T-helper 2 cell treated with Interferon-gamma antibody and Interleukin-4, amounts not matched to agents 5 μg/mL and 100 μg/mL, for 36 hours (primary cell): ENCODE measurements at places on chromosomes 1 and 21.

DNA sequence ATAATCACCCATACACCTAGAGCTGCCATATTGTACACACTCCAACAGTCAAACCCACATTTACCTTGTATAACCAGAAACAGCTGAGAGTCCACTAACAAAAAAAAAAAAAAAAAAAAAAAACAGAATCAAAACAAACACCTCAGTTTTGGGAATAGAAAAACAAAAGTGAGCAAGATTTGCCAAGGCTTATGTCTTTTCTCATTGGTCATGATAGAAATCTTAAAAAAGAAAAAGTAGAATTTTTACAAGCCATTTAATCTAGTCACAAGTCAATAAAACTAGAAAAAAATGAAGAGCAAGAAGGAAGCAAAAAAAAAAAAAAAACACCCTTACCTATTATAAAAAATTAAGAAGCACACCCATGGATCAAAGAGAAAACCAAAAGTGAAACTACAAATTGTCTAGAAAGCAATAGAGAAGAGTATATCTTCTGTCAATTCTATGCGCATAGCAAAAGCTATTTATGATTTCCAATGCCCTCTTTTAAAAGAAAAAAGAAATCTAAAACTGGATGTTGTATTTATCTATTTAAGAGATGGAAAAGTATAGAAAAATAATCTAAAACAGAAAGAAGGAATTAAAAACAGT lies 113.2 kb upstream of the GALNT2 start:
- DNase-seq = no peak

DNA sequence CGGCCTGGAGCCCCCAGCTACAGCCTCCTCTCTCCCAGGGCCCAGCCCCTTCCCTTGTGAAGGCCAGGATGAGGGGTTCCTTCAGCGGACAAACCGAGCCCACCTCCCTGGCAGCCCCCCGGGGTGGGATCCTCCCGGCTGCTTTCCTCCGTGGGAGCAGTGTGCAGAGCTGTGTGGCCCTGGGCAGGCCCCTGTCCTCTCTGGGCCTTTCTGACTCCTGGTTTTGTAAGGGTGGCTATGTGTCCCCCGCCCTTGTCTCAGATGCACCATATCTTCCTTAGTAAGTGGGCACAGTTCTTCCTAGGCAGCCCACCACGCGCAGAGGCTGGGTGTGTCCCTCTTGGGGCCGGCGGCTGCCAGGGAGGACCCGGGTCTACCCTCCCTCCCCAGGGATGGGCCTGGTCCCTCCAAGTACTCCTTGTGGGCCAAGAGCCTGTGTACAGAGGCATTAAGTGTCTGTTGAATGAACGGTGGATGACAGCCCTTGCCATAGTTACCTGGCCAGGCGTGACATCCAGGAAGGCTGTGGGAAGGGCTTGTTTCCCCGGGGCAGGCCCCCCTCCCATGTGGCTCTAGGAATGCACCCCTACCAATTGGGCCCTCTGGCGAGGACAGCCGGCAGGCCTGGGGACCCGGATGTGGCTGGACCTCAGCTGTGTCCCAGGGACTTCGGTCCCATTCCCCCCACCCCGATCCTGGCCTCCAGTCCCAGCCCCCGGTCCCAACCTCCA lies 3.8 kb downstream of the SMIM1 start:
- no peak for DNase-seq

DNA sequence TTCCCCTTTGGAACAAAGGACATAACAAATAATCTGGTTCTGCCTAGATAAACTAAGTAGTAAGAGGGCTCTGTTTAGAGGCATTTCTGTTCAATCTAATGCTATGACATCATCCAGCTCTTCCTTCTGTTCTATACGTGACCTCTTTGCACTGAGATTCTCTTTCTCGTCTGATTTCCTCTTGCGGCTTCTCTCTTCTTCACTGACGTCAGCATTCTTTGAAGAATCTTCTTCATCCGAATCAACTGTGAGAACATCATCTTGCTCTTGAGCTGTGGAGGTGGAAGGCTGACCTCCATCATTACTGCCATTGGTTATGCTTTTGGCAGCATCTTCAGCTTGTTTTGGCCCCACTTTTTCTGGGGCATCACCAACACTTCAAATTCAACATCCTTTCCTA lies 130.4 kb downstream of the HS2ST1 start:
- peak; percentile 41 for DNase-seq

DNA sequence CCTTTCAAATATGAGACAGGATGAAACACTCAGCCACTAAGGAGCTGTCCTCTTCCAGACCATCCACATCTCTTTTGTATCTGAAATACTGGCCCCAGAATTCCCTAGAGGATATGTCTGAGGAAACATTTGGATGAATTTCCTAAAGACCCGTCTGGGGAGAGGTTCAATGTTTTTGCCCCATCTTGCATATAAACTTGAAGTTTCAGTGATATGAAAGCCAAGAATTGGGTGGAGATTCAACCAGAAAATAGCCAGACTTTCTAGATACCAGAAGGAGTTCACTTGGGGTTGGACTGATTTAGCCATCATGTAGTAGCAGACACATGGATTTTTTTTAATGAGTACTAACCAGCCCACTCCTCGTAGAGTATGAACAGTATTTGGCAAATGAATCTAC lies 182.0 kb downstream of the PLPP3 start:
- DNase-seq = no peak

DNA sequence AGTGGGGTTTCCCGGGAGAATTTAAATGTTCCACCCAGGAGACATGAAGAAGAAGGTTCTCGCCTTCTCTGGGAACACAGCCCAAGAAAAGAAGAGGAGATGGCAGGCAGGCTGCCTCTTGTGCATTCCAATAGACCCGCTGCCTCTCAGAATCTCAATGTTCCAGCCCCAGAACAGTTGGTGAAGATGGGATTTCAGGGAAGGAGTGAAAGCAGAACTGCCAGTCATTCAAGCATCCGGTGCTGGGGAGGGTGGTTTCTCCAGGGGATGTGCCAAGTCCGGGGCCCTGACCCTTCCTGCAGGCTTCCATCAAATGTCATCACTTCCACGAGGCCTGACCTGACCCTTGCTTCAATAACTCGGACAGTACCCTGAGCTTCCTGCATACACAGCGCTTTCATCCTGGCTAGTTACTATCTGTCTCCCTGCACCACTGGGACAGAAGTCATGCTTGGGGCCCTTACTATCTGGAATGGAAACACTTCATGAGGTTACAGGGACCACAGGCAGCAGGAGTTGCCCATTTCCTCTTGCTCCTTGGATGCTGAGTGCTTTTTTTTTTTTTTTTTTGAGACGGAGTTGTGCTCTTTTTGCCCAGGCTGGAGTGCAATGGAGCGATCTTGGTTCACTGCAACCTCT lies 386.6 kb upstream of the POU3F1 start:
- no peak for DNase-seq
